CD4-positive, alpha-beta T cell treated with Interleukin-2 at 100 ng/mL for 4 hours (primary cell): ENCODE measurements at places on chromosomes 16 and 17.

DNA sequence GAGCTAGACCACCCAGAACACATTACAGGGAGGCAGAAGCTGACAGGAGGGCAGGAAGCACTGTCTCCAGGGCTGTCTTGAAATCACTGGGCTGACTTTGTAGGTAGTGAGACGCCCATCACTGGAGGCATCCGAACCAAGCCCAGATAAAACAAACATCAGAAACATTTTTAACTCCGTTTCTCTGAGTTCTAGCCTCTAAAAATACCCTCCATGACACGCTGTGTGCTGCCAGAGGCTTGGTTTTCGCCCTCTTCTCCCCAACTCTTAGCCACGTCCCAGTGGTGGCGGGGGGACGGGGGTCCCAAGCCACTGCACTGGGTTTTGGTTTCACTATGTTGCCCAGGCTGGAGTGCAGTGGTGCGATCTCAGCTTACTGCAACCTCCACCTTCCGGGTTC, 1.2 kb downstream of the CEP295NL start:
- no peak for DNase-seq

- no peak for DNase-seq
Observed at GRCh38 chr17:78393575-78393974, 15.1 kb downstream of the PGS1 start.

- no peak for DNase-seq
Observed at GRCh38 chr16:75236736-75237397, 14.6 kb downstream of the BCAR1 start.

GRCh38 chr16:69084289-69084688, 21.2 kb upstream of the HAS3 start:
- no peak for DNase-seq

GRCh38 chr16:15523092-15523541, 88.7 kb downstream of the BMERB1 start:
- no peak for DNase-seq
